Thoracic aorta (tissue), 2 donors: ENCODE measurements at places on chromosomes 7 and 10.

GRCh38 chr10:122286867-122287266, 15.8 kb downstream of the BTBD16 start:
- H3K27me3 ChIP-seq: no peaks in the 10 kb centered on the region
- DNase-seq: peak; percentile 74
- no peak overlapping the region for H3K4me3 ChIP-seq
- peak overlapping the region; percentile 82 for H3K27ac ChIP-seq
- peaks cover 13% of the 10 kb centered on the region for H3K4me1 ChIP-seq

GRCh38 chr10:119643306-119644204, 7.6 kb upstream of the BAG3 start:
- H3K4me1 ChIP-seq: no peaks in the 10 kb centered on the region
- no peak overlapping the region for H3K27ac ChIP-seq
- no peaks in the 10 kb centered on the region for H3K36me3 ChIP-seq

- H3K27me3 ChIP-seq: no peaks in the 10 kb centered on the region
- H3K36me3 ChIP-seq: no peaks in the 10 kb centered on the region
- H3K27ac ChIP-seq: no peak overlapping the region
- DNase-seq: no peak
- H3K4me1 ChIP-seq: no peaks in the 10 kb centered on the region
- H3K4me3 ChIP-seq: no peak overlapping the region
Measured at GRCh38 chr7:14380881-14381280, 391.4 kb upstream of the ETV1 start.

GRCh38 chr10:43044961-43045621, 31.8 kb upstream of the RET start:
- no peak overlapping the region for H3K27ac ChIP-seq
- H3K36me3 ChIP-seq: no peaks in the 10 kb centered on the region
- H3K27me3 ChIP-seq: no peaks in the 10 kb centered on the region
- H3K4me3 ChIP-seq: no peak overlapping the region

GRCh38 chr10:12165036-12165435, 30.7 kb downstream of the NUDT5 start:
- no peaks in the 10 kb centered on the region for H3K4me1 ChIP-seq
- no peak overlapping the region for H3K27ac ChIP-seq
- no peak overlapping the region for H3K4me3 ChIP-seq
- no peak for DNase-seq
- H3K36me3 ChIP-seq: peaks cover 51% of the 10 kb centered on the region
